ENCODE measurements at places on chromosomes 5 and 9. TPM values are rescaled to one million over a fixed set of nuclear protein-coding genes. Genes with fewer than 3 reads are reported as not detected.

GRCh38 chr5:173542159-173542558, 74.3 kb downstream of the BOD1 start:
- DNase-seq: no peak

DNA sequence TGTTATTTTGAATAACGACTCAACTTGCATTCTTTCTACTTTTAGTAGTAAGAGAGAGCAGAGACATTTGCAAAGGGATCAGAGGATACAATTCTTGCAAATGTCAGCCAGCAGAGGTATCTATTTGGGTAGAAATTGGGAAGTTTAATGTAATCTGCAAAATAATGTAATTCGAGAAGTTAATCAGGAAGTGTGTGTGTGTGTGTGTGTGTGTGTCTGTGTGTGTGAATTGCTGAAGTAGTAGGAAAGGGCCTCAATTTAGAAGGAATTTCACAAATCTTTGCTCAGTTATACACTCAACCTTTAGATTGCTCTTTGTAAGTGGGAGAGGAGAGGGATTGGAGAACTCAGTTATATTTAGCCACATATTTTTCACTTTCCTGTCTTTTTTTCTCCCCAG, 11.0 kb upstream of the IFNA1 start:
- DNase-seq: no peak

DNA sequence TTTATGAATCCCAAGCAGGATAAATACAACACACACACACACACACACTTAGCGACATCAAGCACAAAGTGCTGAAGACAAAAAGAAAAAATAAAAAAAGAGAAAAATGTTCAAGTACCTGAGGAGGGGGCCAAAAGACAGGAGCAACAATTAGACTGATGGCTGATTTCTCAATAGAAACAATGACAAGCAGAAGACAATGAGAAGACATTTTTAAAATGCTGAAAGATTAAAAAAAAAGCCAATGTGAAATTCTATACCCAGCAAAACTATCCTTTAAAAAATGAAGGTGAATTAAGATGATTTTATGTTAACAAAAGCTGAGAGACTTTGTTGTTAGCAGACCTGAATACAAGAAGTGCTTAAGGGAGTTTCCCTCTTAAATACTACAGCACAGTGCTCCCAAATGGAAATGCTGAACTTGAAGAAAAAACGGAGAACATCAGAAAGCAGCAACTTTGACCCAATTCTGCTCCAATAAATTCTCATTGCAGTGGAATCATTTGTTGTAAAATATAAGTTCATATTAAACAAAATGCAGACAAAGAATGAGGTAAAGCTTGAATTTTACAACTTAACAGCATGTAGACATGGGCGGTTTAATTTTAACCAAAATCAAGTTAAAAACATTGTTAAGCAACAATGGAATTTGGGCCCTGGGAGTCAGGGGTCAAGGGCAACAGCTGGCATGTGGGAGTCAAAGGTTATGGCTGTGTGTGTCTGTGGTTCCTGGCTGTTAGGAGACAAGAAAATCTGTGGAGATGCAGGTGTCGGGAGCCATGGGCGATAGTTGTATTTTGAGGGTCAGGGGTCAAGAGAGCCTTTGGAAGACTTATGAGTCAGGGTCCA, 776 bp upstream of the RANBP17 start:
- no peak for DNase-seq

DNA sequence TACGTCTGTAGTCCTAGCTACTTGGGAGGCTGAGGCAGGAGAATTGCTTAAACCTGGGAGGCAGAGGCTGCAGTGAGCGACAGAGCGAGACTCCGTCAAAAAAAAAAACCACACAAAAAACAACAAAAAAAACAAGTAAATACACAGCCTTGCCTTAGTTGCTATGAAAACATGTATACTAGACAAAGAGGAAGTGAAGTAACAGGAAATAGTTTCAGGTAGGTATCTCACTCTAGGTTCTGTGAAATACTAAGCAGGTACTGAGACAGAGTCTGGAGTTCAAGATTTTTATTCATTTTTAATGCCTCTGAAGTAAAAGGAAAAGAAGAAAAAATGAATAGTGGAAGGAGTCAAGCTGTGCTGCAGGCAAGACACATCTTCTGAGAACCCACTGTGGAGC, 687.9 kb upstream of the RGMB start:
- DNase-seq: no peak

DNA sequence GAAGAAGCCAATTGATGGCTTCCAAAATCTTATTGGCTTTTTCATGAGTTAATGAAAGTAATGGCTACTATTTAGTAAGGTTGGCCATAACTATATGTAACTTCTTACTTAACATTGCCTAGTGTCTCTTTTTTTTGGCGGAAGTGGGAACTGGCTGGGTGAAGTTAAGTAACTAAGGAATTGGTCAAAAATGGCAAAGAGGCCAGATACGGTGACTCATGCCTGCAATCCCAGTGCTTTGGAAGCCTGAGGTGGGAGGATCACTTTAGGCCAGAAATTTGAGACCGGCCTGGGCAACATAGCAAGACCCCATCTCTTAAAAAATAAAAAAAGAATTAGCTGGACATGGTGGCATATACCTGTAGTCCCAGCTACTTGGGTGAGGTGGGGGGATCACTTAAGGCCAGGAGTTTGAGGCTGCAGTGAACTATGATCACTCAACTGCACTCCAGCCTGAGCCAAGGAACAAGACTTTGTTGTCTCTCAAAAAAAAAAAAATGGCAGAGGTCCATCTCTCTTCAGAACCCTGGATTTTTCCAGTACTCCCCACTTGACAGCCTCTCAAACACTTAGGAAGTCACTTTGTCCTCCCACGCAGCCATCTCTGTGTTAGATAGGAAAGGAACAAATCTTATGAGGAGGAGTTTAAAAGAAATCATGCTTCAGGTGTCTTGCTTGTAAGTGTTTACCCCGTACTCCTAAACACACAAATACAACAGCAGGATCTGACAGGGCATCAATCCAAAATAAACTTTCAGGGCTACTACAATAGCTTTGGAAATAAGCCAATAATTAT, 75.7 kb downstream of the TEK start:
- no peak for DNase-seq

- DNase-seq: no peak
Observed at GRCh38 chr5:142108432-142109330, at the start of gene NDFIP1. Gene NDFIP1 (plus strand): TSS chr5:142108779. CDS start chr5:142108975, 196 bp downstream.

- no peak for DNase-seq
Observed at GRCh38 chr9:109535365-109535764, 37.3 kb upstream of the PTPN3 start.

- DNase-seq: no peak
Observed at GRCh38 chr5:9470410-9470809, 75.5 kb downstream of the SEMA5A start.

GRCh38 chr5:163252950-163253349, 184.4 kb upstream of the CCNG1 start:
- no peak for DNase-seq

DNA sequence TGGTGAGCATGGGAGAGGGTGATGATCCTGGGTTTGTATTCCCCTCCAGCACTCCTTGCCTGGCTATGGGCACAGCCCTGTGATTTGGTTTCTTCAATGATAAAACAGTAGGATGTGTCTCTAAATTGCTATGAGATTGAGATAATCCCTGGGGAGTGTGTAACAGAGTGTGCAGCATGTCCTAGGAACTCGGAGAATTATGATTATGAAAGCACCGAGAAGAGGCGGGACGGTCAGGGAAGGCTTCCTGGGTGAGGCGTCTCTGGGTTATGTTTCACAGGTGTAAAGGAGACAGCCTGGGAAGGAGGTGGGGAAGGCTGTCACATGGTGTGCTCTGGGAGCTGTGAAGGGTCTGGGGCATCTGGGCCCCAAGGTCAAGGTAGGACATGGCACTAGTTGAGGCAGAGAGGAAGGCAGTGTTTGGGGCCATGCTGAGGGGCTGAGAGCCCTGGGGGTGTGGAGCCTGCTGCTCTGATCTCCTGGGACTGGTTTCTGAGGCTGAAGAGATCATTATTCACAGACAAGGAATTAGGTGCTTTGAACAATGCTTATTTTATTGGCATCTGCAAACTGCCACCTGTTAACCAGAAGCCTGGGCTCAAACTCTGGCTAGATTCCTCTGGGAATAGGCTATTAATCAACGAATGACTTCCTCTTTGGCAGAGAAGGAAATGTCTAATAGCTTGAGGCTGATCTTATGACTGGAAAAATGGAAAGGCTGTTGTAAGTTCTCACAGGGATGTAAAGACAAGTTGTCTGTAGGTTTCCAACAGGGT, 73.8 kb upstream of the IL12B start:
- DNase-seq: no peak

- DNase-seq: no peak
Observed at GRCh38 chr5:91357012-91357634, 26.0 kb downstream of the ARRDC3 start.

- no peak for DNase-seq
Observed at GRCh38 chr5:691817-692528, 1.2 kb downstream of the TPPP start.

GRCh38 chr5:39218482-39219402, 621 bp downstream of the FYB1 start:
- DNase-seq: no peak

DNA sequence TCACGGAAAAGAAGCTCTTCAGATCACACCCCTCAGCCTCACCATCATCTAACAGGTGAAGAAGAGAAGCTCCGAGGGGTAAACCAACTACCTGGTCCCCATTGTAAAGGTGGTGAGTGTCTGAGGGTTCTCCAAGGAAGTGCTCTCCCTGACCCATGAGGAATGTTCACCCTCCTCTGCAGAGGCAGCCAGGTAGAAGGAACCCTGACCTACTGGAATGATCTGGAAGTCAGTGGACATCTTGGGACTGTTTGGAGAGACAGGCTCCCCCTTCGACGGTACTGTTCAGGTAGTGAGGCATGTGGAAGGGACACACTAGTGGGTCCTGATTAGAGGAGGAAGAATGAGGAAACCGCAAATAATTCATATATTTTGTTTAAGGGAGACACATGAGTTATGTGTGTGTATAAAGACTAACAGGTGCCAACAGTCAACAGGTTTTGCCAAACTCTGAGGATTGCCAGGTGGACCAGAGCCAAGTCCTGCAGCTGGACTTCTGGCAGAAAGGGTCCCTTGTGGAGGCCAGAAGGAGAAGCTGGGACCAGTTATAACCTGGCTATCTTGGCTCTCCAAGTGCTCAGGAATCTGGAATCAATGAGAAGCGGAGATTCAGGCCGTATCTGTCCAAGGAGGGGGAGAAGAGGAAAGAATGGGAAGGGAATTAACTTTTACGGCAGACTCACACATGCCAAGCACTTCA, 3.0 kb upstream of the ZBTB34 start:
- no peak for DNase-seq

DNA sequence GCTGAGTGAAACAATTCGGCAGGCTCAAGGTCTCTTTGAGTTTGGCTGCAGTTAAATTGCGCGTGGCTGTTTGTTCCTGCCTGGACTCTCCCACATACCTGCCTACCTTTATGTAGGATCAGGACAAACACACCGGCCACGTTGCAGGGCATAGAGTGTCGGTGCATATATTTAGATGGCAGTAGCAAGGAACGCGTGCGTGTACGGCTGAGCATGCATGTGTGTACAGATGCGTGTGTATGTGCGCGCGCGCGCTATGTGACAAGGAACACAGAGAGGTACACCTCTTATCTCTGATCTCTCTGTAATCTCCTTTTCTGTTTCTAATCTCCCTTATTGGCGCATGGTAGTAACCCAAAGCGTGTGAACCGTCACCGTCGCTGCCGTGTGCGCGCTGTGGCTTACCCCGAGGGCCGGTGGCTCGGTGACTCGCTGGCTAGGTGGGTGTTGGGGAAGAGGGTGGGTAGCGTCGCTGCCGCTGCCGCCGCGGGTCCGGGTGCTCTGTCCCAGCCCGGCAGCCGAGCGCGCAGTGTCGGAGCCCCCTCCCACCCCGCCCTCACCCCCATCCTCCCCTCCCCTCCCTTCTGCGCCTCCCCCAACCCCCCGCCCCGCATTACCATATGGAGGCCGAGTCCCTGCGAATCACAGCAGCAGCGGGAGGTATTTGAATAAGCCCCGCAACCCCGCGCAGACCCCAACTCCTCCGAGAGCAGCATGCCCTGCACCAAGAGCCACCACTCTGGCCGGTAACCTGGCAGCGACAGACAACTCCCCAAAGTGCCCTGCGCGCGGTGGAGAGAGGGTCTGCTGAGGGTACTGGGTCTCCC, 204.8 kb downstream of the MEF2C start:
- no peak for DNase-seq

DNA sequence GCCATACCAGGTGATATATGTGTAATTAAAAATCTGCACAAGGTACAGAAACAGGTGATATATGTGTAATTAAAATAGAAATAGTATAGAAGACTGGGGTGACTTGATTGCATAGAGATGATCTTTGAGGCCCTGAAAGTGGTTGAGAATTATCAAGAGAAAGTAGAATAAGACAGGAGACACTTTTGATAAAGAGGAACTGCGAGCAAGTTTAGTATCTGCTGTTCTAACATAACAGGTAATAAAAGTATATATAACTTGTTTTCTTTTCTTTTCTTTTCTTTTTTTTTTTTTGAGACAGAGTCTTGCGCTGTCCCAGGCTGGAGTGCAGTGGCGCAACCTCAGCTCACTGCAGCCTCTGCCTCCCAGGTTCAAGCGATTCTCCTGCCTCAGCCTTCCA, 5.4 kb downstream of the SNX2 start:
- no peak for DNase-seq

GRCh38 chr5:67273689-67274356, 77.2 kb upstream of the CD180 start:
- no peak for DNase-seq

DNA sequence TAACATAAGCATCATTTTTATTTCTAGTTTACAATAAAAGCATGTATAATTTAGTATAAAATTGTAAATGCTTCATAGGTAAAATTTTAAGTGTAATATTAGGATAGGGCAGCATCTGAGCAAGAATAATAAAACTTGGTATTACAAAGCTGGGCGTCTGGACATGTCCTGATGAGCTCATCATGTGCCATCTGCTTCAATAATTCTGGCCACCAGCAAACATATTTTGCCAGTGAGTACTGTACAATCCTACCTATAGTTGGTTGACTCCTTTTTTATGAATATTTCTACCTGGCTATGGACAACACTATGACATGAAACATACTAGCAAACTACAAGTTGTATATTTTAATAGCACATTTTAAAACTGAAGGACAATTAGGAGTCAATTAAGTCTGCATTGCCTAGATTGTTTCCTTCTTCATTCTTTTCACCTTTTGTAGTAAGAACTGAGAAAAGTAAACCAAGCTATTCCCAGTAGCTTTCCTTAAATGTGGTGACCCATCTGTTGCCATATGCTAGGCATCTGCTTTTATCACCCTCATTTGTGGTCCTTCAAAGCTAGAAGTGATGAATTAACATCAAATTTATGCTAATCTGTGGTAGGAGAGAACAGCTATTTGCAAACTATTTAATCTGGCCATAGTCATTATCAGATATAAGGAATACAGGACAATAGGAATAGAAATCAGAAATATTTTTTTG, 23.4 kb downstream of the LURAP1L start:
- DNase-seq: no peak

- DNase-seq: no peak
Observed at GRCh38 chr5:148543727-148544126, 110.6 kb downstream of the HTR4 start.

- DNase-seq: no peak
Observed at GRCh38 chr5:23268136-23268535, 239.3 kb upstream of the PRDM9 start.

CRB2 gene
- 1.6 TPM for total RNA-seq

STK32A gene
- 2.9 TPM for total RNA-seq

WNT8A gene
- total RNA-seq: not detected

SHISAL2B gene
- total RNA-seq: not detected

FOXD4L5 gene
- total RNA-seq: 0.04 TPM

OR2V1 gene
- total RNA-seq: not detected

PHAX gene
- total RNA-seq: 54.2 TPM

HMGXB3 gene
- 64.0 TPM for total RNA-seq

SIT1 gene
- not detected for total RNA-seq

LCN1 gene
- total RNA-seq: not detected

RHOBTB3 gene
- 93.5 TPM for total RNA-seq
